Stimulated activated CD8-positive, alpha-beta memory T cell treated with anti-CD3 and anti-CD28 coated beads, Interleukin-2, amount 100 ng/mL, for 1 hour (primary cell): ENCODE measurements at places on chromosomes 11 and 22.

GRCh38 chr11:927871-928270 lies 2.2 kb downstream of the AP2A2 start:
- no peak for DNase-seq

DNA sequence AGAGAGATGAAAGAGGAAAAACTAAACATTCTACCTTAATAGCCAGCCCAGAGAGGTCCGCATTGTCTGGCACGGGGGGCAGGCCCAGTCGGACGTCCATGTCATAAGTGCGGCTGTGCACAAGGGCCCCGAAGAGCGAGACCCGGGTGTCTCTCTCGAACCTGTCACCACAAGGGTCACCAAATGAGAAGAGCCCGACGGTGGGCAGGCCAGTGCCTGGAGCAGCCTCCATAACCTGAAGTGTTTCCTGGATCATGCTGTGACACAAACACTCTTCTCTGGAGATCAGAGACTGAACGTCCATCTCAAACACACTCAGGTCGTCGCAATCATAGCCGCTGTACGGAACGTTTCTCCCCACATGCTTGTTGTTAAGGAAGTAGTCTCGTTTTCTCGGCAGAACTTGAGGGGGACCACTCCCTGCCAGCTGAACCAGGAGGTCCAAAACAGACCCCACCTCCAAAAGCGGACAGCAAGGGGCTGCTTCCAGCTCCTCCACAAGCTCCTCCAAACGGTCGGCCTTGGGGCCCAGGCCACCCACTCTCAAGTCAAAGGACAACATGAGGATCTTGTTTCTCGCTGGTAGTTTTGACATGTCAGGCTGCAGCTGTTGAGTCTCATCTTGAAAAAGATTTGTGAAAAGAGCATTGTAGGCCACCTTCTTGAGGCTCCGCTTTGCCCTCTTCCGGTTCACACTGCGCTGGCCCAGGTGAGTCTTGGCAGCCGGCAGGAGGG lies 971 bp downstream of the TUBGCP6 start:
- no peak for DNase-seq

DNA sequence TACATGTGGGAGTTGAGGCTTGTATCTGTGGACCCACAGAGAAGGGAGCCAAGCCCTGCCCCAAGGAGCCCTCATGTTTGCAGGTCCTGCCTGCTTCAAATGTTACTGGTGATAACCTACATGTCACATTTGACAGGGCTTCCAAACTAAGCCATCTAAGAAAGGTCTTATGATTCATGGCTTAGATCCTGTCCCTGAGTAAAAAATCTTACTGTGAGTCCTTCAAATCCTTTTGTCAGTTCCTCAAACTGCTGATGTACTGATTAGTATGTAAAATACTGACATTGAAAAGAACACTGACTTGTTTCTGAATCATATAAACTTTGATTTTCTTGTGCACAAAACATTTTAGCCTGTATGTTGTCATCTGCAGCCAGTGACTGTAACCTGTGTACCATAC lies 1.0 kb upstream of the PANX1 start:
- DNase-seq: no peak

DNA sequence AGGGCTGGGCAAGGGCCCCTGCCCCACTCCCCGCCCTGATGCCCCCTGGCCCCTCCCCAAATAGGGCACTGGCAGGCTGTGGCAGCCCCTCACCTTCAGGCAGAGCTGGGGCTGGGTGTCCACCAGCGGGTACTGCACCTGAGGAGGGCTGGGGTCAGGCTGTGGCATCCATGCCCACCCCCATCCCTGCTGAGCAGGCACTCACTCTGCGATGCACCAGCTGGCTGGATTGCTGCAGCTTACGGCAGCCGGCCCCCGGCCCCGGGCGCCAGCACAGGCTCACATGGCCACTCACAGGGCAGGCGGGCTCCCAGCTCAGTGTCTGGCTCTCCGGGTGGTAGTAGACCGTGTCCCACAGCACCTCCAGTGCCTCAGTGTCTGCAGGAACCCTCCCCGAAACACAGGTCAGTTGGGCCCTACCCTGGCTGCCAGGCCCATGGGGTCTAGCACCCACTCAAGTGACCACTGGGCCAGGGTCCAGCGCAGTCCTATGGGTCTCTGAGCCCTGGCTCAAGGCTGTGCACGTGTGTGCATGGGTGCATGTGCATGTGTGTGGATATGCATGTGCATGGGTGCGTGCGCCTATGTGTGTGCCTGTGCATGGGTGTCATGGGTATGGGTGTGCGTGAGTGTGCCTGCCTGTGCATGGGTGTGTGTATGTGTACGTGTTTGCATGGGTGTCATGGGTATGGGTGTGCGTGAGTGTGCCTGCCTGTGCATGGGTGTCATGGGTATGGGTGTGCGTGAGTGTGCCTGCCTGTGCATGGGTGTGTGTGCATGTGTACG lies 14.4 kb downstream of the IL17REL start:
- DNase-seq: no peak

DNA sequence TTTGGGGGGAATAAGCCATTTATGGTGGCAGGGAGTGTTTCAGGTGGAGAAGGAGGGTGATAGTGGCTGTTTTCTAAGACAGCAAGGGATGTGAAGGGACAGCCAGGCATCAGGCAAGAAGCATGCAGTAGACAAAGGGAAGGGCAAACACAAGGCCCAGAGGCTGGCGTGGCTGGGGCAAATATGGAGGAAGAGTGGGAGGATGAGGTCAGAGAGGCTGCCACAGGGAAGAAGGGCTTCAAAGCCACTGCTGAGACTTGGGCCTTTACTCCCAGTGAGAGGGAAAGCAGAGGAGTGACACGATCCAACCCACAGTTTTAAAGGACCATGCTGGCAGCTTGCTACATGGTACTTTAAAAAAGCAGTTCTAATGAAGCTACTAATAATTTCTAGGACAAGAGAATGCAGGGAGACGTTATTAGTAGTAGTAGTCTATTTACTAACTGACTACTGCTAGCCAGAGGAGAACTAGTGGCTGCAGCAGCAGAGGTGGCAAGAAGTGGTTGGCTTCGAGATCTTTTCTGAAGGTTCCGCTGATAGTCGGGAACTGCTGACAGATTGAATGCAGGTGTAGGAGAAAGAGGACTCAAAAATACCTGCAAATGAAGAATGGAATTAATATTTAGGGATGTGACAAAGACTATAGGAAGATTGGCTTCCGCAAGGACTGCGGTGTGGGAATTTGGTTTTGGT lies 13.7 kb downstream of the KMT5B start:
- no peak for DNase-seq

DNA sequence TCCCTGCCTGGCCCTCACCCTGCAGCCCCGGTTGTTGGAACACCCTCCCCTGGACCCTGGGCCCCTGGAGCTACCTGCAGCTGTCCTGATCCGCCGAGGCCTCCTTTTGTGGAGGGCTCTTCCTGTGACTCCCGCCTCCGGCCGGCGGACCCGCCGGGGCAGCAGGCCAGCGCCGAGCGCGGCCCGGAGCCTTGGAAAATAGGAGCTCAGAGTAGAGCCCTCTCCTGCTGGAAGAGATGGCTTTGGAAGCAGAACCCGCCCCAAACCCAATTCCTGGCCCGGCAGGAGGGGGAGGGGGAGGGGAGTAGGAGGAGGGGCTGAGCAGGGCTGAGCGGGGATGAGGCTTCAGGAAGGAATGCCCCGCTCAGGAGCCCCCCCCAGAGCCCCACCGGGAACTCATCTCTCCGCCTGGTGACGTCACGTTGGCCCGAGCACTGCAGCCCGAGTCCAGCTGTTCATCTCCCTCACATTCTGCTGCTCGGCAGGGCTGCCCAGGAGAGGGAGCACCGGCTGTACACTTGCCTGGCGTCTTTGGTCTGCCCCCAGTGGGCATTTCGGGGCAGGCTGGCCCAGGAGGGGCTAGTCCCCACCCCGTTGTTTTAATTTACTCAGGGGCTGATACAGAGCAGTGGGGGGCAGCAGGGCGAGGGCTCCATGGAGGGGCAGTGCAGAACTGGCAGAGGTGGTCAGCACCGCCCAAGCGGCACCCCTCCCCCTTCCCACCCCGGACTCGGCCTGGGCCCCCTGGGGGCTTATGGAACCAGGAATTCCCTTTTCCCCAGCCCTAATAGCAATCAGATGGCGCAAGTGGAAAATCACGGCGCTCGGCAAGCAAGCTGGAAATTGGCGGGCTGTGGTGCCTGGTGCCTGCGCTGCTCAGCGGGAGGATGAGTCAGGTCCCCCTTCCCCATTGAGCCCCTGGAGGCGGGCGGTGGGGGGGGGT lies at the start of gene MRGPRF:
MRGPRF (minus strand) TSS at position 238 of the 943 bp plus-strand sequence. CDS start 3,345 bp downstream, outside the sequence.
- no peak for DNase-seq

GRCh38 chr11:132114185-132114584 lies 743.8 kb downstream of the NTM start:
- DNase-seq: no peak

- DNase-seq: peak; percentile 72
Measured at GRCh38 chr11:117843666-117844484, 19.3 kb upstream of the FXYD2 start.

GRCh38 chr11:97463891-97464290 lies 1074.1 kb downstream of the JRKL start:
- DNase-seq: no peak

- no peak for DNase-seq
Measured at GRCh38 chr11:60274416-60274815, 6.0 kb upstream of the MS4A4A start.

- DNase-seq: no peak
Measured at GRCh38 chr22:18057568-18058209, 20.1 kb upstream of the PEX26 start.

GRCh38 chr22:29344137-29344536 lies 28.6 kb upstream of the RASL10A start:
- DNase-seq: no peak

DNA sequence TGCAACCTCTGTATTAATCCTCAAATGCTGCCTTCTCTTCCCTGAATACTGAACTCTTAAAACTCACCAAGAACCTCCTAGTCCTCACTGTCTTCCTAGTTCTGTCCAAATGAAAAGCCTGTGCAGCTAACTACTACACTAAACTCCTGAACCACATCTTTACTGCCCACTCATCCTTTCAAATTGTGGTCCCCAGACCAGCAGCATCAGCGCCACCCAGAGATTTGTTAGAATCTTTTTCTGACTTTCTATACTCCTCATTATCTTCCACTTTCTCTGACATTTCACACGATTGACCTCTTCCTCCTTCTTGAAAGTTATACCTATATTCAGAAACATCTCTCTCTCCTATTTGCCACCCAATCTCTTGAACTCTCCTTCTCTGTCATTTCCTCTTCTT lies 461.3 kb downstream of the DLG2 start:
- DNase-seq: no peak

DNA sequence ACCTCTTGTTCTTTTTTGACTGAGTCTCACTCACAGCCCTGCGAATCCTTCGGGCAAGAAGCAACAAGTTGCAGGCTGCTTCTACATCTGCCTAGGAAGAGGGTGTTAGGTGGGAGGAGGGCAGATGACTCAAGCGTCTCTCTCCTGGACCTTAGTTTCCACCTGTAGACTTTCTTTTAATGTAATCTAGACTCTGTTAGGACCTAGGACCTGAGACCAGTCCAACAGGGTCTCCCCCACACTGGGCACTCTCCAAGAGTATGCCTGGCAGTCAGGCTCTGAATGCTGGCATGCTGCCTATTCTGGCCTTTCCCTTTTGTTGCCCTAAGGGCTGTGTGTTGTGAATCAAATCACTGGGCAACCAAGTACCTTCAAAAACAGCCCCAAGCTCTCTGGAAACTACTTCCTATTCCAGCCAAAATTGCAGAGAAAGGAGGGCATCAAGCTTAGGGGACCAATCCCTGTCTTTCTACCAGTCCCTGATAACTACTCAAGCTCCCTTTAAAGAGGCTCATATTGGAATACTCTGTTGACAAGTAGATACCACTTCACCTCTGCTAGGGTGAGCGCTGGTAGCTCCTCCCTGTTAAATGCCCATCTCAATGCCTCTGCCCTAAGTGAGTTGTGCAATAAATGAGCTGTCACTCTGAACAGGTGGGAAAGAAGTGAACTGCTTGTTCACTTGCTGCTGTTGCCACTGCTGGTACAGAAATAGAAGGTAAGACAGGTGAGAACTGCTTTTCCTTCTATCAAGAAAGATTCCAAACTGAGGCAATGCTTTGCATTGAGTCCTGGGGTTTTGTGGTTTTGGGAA lies at the start of gene BBOX1:
BBOX1 (plus strand) TSS at position 514 of the 814 bp plus-strand sequence. CDS start 14,616 bp downstream, outside the sequence.
- DNase-seq: no peak
